ENCODE measurements at places on chromosomes 12 and 14. TPM values are rescaled to one million over a fixed set of nuclear protein-coding genes. Genes with fewer than 3 reads are reported as not detected.

TXNDC16 gene
- polyA plus RNA-seq, result 5.2 TPM

ACOT6 gene
- not detected for polyA plus RNA-seq

P2RX7 gene
- polyA plus RNA-seq, result 0.90 TPM

ZNF26 gene
- 7.2 TPM for polyA plus RNA-seq

ALX1 gene
- polyA plus RNA-seq, result not detected

RHOJ gene
- polyA plus RNA-seq, result 17.6 TPM

All from adipose tissue (tissue), 3 donors.